ENCODE measurements at places on chromosomes 7 and 10.

GRCh38 chr10:80288849-80289248 is 609 bp downstream of the MAT1A start:
- no peak for DNase-seq

- no peak for DNase-seq
Measured at GRCh38 chr10:128921389-128922022, 545.5 kb upstream of the MGMT start.

DNA sequence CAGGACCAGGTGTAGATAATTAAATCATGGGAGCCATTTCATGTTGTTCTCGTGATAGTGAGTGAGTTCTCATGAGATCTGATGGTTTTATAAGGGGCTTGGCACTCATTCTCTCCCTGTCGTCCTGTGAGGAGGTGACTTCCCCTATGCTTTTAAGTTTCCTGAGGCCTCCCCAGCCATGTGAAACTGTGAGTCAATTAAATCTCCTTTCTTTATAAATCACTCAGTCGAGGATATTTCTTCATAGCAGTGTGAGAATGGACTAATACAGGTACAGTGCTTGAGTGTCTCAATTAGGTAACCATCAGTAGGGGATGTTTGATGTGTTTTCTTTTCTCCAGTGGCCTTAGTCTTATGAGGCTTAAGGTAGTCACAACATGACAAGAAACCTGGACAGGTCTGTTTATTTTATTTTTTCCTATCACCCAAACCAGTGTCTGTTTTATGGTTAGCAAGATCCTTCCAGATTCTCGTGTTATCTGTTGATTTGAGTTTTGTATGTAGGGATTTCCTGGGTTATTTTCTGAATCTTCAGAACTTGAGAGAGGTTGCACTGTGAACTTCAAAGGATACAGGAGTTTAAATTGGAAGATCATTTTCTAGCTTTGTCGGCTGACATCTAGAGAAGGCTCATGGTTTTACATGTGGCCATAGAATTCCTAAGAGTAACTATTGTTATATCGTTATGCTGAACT is 32.1 kb downstream of the UMAD1 start:
- no peak for DNase-seq

GRCh38 chr7:112302566-112302965 is 96.1 kb downstream of the ZNF277 start:
- no peak for DNase-seq

GRCh38 chr10:126376956-126377355 is 11.3 kb downstream of the ADAM12 start:
- DNase-seq, result no peak

- DNase-seq, result no peak
Measured at GRCh38 chr7:101113836-101114235, 13.1 kb upstream of the SERPINE1 start.

DNA sequence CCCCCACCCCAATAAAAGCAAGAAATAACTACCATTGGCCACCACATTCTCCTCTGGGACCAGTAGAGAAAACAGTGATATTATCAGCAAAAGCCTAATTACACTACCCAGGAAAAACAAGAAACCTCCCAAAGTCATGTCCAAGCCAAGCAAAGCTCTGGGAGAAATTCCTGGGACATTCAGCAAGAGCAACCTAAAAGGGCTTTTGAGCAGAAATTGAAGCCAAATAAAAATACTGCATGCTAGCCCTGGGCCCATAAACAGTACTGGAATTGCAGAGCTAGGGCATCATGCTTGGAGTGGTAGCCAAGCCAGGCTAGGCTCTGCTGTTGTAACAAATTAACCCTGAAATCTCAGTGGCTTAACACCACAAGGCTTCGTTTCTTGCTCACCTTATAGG is 347.9 kb downstream of the LRMDA start:
- no peak for DNase-seq

GRCh38 chr7:116152276-116152675 is 58.1 kb upstream of the TES start:
- DNase-seq, result no peak

- no peak for DNase-seq
Measured at GRCh38 chr10:95821720-95822119, 65.8 kb downstream of the ENTPD1 start.

- DNase-seq, result no peak
Measured at GRCh38 chr10:66604195-66604594, 321.6 kb upstream of the LRRTM3 start.

DNA sequence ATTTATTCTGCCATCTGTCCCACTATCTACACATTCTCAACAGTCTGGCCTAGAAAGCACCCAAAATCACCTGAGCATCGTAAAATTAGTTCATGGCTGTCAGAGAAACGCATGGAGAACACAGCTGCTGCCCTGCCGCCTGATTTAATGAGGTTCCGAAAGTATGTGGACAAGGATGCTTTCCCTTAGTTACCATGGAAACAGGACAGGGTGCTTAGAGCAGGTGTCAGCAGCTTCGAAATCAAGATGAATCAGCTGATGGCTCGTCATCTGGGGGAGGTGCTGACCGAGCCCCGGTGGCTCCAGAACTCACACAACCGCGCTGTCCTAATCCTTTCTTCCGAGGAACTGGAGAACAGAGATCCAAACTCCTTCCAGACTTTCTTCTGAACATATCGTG is 151.5 kb downstream of the TEX36 start:
- DNase-seq, result no peak

GRCh38 chr7:37660614-37661013 is 23.0 kb upstream of the GPR141 start:
- DNase-seq, result no peak

DNA sequence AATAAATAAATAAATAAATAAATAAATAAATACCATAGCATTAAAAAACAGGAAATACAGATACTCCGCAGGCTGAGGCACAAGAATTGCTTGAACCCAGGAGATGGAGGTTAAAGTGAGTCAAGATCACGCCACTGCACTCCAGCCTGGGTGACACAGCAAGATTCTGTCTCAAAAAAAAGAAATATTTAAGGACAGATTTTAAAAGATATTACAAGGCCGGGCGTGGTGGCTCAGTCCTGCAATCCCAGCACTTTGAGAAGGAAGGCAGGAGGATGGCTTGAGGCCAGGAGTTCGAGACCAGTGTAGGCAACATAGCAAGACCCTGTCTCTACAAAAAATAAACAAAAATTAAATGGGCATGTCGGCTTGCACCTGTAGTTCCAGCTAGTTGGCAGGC is 17.5 kb upstream of the SNX8 start:
- no peak for DNase-seq

- no peak for DNase-seq
Measured at GRCh38 chr7:105585850-105586500, 4.7 kb upstream of the EFCAB10 start.

GRCh38 chr7:131011432-131011742 is 277.4 kb upstream of the KLF14 start:
- no peak for DNase-seq

DNA sequence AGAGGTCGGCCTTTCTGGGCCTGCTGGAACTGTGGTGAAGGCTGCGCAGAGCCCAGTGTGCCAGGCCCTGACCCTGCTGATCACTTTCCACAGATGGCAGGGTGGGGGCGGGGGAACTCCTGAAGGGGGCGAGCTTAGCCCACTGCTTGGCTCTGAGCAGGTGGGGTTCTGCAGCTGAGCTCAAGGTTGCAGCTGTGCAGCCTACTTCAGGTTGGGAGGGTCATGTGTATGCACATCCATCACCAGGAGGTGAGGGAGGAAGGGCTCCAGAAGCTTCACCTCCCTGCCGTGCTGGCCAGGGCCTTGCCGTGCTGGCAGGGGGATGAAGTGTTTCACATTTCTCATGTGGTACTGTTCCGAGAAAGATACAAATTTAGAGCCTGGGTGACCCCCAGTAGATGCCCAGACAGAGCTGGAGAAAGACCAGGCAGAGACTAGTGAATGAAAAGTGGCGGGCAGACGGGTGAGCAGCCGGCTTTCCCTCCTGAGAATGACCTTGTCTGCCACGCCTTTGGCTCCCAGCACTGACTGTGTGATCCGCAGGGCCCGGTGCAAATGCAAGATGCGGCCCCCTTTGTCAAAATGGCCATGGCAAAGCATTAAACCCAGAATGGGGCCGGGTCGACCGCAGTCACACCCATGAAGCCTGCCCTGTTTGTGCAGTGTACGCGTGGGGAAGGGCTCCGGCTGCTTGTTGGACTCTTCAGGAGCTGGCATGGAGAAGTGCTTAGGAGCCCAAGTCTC is 25.2 kb downstream of the FAM241B start:
- DNase-seq, result no peak

GRCh38 chr10:58517491-58518355 is 5.1 kb downstream of the BICC1 start:
- no peak for DNase-seq

- no peak for DNase-seq
Measured at GRCh38 chr10:121339114-121339513, 259.1 kb downstream of the FGFR2 start.

- no peak for DNase-seq
Measured at GRCh38 chr7:102432442-102433218, 745 bp upstream of the ORAI2 start.

DNA sequence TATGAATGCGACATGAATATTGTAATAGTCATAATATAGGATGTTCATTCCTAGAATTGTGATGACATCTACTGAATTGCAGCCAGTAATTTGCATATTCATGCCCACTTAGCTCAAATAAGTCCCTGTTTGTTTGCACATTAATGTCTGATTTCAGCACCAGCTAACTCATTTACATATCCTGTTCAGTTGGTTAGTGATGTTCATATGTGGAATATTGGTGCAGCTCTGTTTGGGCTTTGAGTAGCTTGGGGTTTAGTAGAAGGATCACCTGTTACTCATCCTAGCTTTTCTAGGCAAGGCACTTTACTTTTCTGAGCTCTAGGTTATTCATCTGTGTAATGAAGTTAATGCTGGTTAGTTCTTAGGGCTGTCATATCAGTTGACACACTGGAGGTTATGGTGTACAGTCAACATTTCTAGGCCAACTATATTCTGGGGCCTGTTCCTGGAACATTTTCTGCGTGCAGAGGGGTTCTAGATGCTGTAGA is 238.4 kb downstream of the EXOC4 start:
- DNase-seq, result no peak

DNA sequence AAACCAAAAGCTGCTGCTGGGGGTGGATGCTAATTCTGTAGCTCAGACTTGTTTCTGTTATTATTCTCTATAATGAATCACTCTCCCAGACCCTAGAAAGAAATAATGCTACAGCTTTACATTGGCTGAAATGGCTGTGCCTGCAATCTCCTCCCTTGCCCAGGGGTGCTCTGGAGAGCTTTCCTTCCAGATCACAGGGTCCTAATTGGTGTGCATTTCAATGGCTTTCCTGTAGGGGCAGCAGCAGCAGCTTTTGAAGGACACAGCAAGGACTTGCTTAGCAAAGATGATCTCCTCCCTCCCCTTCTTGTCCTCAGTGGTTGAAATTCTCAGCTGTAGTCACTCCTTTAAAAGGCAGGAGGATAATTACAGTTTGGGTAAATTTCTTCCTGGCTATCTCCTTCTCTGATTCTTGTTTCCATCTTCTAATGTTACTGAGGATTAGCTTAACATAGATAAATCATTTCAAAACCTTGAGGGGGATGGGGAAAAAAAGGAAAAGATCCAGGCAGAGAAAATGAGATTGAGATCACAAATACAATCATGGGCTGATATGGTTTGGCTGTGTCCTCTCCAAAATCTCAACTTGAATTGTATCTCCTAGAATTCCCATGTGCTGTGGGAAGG is 120.2 kb upstream of the CTTNBP2 start:
- DNase-seq, result no peak

DNA sequence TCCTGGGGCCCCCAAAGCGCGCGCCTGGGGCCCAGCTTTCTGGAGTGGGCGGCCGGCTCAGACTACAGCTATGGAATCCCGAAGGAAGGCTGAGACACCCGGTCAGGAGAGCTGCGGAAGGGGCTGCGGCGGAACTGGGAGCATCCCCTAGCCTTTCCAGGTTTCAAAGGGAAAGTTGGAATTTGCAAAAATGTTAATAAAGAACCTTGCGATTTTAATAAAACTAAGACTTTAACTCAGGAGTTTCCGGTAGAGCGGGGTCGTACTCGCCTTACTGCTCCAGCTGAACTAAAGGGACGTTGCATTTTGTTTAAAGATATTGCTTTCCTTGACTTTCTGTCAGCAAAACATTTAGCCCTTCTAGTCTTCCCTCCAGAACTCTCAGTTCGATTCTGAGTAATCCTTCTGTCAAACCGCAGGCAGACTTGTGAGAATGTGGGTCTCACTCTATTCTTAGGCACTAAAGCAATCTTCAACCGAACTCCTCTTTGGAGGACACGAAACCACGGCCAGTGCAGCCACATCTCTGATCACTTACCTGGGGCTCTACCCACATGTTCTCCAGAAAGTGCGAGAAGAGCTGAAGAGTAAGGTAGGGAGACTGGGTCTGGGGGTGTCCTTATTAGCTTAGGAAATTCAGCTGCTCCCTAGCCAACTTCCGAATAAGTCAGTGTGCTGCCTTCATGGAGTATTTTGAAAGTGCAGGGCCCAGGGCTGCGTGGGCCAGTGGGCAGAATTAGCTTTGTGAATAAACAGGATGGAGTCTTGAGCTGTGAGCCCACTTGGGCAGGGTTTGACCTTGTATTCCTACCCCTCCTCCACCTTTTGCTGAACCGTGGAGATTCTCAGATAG is 1.9 kb downstream of the CYP26A1 start:
- DNase-seq, result no peak

DNA sequence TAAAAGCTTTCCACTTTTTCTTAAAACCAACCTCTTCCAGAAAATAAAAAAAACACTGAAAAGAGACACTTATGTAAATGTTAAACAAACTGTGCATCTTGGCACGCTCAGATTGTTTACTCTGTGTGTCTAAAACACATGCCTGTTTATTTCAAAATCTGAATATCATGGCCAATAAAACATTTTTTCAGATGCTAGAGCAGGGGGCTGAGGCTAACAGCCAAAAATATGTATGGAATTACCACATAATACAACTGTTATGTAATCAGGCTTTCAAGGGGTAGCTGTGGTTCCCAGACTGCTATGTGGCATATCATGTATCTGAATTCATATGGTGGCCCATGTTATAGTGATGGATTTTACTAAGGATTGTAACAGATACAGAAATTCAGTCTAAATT is 130.4 kb downstream of the HIBADH start:
- DNase-seq, result no peak

- no peak for DNase-seq
Measured at GRCh38 chr7:95628831-95629439, 32.6 kb upstream of the PDK4 start.

- no peak for DNase-seq
Measured at GRCh38 chr7:156527458-156527890, 113.1 kb upstream of the RNF32 start.

DNA sequence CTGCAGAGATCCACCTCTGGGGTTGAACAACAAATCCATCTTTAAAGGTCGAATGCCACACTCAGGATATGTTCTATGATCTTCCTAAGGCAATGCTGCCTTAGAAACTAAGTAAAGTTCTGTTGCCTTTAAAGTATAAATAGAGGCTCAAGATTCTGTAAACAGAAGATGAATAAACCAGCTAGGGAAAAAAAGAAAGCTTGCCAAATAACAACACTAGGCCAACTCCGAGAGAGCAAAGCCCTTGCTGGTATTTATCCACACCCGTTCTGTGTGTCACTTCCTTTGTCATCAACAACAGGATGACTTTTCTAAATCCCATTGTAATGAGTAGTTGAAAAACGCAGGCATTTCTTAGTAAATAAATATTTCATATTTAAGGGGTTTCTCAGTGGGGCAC is 330.0 kb upstream of the GLI3 start:
- DNase-seq, result no peak

All from AG09319 (cell line).